Germinal center (tissue), 1 donor: ENCODE measurements at places on chromosomes 2 and 18.

GRCh38 chr2:132646540-132647108 is 23.4 kb downstream of the LYPD1 start:
- DNase-seq: no peak

GRCh38 chr18:79030680-79031079 is 38.5 kb upstream of the ATP9B start:
- no peak for DNase-seq

- DNase-seq: no peak
Measured at GRCh38 chr18:11071300-11071699, 78.1 kb downstream of the PIEZO2 start.

DNA sequence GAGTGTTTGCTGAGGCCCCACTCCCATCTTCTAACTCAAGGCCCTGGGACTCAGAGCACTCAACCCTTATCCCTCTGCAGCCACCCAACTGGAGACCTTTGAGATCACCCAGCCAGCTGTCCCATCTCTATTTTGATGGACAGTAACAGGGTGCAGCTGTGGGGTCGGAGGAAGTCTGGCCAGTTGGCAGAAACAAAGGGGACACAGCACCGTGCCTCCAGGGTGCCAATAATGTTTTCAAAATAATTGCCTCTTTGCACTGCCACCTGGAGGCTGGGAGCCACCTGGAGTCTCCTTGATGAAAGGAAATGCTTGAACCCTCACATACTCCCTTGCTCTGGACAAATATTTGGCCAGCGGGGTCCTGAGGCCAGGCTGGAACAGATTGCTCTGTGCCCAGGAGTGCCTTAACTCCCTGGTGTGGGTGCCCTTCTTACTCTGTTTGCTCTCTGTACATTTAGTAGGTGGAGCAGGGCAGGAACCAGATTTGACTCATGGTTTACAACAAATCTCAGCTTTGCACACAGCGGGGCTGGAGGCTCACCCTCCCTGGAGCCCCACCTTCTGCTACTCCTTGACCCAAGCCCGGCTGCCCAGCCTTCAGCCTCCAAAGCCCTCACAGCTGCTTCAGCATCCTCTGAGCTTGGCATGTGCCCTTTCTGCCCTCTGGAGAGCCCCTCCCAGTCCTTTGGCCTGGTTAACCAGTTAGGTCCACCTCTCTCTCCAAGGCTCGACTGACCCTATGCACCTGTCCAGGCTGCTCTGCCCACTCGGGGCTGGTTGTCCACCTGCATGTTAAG is 17.2 kb downstream of the MAL start:
- no peak for DNase-seq

DNA sequence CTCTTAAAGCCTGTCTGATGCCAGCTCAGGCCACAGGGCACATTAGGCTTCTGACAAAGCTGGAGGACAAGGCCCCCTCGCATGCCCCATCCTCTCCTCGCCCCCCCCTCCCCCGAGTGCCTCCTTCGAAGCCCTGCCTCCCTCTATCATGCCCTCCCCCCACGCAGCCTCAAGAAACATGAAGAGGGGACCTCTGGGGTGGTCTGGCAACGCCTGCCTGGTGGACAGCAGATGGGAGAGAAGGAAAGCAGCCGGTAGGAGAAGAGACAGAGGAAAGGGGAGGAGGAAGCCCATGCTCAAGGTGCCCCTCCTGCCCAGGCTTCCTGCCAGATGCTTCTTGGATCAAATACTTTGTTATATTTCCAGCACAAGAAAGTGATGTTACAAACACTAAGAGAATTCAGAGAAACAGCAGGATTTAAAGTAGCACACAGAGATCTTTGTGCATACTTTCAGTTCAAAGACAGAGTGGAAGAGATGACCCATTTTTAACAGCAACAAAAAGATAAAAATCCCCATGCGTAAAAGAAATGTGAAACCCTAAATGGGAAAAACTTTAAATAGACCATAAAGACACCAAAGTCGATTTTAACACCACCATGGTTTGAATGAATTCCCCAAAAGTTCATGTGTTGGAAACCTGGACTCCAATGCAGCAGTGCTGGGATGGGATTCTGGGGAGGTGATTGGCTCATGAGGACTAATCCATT is 19.0 kb downstream of the BOK start:
- no peak for DNase-seq

DNA sequence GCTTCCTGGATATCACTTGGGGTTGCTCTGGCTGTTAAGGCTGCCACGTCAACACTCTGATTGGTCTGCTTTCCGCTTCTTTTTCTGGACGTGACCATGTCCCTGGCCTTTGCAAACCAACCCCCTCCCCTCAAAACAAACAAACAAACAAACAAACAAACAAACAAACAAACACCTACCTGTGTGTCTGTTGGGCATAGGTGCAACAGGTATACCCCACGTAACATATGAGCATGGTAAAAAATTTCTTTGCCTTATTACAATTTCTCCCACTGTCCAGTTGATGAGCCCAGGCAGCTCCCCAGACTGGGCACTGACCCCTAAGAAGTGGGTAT is 80.6 kb downstream of the ADD2 start:
- no peak for DNase-seq

DNA sequence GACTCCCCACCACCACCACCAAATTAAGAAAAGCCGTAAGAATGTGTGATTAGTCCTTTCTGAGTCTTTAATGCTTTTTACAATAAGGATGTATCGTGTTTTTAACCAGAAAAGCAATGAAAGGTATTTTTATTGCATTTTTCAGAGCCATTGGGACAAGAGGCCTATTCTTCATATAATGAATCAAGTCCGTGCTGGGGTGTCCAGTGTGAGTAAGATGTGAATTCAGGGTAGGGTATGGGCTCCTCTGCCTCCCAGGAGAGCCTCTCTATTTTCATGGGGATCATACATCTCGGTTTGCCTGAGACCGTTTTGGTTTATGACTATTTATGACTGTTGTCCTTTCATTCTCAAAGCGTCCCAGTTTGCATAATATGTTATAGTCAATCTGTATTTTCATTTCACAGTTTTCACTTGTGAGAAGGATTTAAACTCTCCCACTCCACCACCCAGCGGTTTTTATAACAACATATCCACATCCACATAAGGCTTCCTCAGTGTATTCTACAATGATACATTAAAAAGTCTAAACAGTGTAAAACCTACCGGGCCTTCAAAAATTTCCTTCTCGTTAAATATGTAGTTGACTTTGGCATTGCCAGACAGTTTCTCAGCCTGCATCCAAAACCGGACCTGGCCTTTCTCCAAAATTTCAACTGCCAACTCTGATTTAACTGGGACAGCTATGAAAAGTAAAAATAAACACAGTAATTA is 80.8 kb upstream of the LPIN2 start:
- no peak for DNase-seq

GRCh38 chr2:229996320-229996719 is 72.4 kb downstream of the SLC16A14 start:
- DNase-seq: no peak

DNA sequence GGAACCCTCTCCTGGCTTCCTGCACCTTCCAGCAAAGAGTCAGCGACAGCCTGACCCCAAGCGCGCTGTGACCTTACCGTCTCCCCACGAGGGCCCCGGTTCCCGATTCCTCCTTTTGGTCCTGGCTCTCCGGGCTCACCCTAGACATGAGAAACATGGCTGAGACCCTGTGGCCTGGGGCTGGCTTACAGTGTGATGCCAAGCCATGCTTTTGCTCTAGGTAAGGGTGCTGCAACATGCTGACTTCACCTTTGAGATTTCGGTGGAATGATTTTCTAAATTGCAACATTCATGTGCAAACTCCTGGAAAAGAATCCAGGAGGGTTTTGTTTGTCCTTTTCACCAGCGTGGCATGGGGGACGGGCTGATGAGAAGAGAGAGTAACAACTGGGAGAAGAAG is 63.9 kb downstream of the COL6A3 start:
- DNase-seq: no peak

DNA sequence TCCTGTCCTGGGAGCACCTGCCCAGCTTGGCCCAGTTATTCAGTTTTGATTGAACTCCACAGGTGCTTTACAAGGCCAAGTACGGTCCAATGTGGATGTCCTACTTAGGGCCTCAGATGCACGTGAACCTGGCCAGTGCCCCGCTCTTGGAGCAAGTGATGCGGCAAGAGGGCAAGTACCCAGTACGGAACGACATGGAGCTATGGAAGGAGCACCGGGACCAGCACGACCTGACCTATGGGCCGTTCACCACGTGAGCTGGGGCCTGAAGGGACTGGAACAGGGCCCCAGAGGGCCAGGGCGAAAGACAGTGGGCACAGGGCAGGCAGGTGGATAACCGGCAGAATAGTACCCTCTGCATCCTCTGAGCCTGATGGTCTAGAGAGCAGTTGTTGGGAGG is 22.1 kb downstream of the PRKAG3 start:
- no peak for DNase-seq
